ENCODE measurements at places on chromosomes 6 and 20.
A peak's percentile ranks its signal among the peaks of the same experiment; 100 is the strongest.

DNA sequence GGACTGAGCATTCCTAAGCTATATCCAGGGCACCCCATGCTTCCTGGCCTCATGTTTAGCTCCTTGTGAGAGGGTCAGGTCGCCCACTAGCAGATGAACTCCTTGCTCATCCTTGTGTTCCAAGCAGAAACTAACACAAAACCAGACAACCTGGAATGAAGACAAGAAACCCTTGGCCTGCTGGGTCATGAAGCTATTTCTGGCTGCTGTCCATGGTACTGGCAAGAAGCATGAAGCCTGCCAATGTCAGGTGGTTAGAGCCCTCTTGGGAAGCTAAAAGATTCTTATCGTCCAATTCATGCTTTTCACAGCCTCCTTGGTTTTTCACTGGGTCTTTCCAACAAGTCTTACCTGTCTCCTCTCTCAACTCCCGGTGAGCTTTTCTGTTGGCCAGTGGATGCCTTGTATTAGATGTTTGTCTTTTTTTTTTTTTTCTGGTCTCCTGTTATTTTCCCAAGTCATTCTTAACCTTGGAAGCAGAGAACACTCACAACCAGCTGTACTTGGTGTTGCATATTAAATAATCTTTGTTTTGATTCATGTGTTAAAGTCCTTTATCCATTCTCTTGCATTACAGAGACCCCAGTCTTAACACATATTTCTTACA, 180.3 kb downstream of the ANKRD60 start:
- DNase-seq, result peak; percentile 51

DNA sequence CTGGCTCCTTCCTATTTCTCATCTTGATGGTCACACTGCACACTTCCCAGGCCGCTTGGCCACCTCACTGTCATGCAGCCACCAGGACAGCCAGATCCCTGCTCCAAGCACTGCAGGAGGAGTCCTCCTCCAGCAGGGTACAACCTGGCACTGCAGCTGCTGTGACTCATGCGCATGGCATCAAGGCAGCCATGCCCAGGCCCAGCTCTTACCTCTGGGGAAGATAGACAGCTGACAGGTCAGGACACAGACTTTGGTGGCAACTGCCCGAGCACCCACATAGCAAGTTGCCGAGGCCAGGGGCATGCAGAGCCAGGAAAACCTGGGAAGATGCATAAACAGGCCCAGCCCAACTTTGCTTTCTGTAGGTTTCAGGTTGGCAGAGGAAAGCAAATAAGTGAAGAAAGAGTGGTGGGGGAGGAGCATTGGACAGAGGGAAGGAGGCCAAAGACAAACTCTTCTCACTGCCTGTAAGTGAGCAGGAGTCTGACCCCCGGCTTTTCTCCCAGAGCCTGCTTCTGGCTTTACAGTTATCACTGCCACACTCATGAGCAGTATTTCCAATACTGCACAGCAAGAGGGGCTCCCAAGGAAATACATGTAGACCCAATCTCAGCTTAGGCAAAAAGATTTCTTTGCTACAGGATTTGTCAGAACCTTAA, 38.8 kb downstream of the SLC22A3 start:
- no peak for DNase-seq

- DNase-seq, result no peak
Measured at GRCh38 chr6:88177961-88178464, 11.9 kb upstream of the CNR1 start.

DNA sequence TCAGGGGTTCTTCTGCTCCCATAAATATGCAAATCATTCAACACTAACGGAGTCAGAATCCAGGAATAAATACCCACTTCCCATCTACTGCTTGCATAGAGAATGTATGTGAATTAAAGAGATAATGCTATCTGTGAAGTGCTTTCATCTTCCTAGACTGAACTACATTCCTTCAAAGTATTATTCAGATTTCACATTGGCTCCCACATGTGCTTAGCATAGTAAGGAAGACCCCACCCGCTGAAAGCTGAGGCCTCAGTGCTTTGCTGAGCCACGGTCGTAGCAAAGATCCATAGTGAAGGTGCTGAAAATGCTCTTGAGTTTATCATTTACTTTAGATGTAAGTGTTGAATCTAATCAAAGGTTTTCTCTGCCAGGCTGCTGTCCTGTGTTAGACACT, 97.0 kb upstream of the SPACA1 start:
- no peak for DNase-seq

- no peak for DNase-seq
Measured at GRCh38 chr6:91020744-91021143, 433.9 kb upstream of the MAP3K7 start.

GRCh38 chr6:135096403-135097130, 41.9 kb upstream of the HBS1L start:
- no peak for DNase-seq

GRCh38 chr6:56292505-56293181, 45.3 kb upstream of the COL21A1 start:
- DNase-seq, result peak; percentile 44

DNA sequence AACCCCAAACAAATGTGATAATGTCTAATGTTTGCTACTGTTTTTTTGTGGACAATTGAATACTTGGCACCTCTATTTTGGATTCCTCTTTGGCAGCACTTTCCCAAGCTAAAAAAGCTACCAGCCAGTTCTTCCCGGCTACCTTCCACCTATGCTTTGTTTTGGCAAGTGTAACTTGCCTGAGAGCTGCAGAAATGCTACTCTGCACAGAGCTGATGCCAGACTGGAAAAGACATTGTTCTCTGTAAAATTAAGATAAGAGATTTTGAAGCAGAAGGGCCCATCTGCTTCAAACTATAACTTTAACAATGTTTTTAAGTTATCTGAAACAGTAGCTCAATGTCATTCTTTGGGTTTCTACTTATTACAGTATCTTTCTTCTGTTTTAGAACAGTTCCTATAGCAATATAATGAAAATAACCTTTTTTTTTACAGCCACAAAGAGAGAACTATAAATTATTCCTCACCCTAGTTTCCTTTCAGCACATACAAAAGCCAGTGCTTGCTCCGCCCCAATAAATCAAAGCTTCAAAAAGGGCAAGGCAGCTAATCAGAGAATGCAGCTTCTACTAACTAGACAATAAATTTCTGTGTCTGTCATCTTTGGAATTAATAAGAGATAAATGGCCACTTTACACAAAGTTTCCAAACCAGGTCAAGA, 183.1 kb downstream of the UBE3D start:
- DNase-seq, result no peak

DNA sequence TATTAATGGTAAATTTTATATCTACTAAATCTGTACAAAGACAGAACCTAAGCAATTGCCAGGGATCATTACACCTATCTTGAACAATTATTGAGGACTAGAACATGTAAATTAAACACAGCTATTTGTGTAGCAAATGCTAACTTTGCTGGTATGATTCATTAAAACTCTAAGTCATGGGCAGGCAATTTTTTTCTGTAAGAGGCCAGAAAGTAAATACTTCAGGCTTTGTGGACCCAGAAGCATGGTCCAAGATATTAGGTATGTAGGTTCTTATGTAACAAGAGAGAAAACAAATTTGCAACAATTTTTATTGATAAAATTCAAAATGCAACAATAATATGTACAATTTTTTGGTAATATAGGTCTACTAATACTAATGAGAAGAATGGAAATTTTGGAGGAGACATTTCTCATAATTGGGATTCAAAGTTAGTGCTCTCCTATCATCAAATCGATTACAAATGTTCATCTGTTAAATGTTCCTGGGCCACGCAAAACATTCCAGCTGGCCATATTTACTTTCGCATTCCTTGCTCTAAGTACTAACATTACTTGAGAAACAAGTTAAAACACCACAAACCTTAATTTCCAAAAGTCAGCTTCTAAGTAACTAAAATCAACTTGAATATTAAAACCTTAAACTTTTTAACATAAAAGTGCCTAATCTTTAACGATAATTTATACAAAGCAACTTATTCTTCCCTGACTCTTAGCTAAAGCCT, 4.3 kb downstream of the TMEM30A start:
- no peak for DNase-seq

GRCh38 chr20:35490736-35491181, 35.4 kb downstream of the CEP250 start:
- DNase-seq, result no peak

- no peak for DNase-seq
Measured at GRCh38 chr6:21159465-21159864, 434.1 kb upstream of the SOX4 start.

- DNase-seq, result no peak
Measured at GRCh38 chr20:59933296-59933848, at the start of gene SYCP2. SYCP2 (minus strand) TSS chr20:59933637; CDS start chr20:59922413, 11,224 bp downstream.

- DNase-seq, result no peak
Measured at GRCh38 chr6:24911796-24912382, 23.9 kb downstream of the RIPOR2 start.

GRCh38 chr6:102411796-102412195, 1018.3 kb downstream of the GRIK2 start:
- DNase-seq, result no peak

GRCh38 chr6:131035582-131035981, 27.5 kb downstream of the EPB41L2 start:
- no peak for DNase-seq

GRCh38 chr6:83854001-83854501, 891 bp downstream of the RIPPLY2 start:
- no peak for DNase-seq

DNA sequence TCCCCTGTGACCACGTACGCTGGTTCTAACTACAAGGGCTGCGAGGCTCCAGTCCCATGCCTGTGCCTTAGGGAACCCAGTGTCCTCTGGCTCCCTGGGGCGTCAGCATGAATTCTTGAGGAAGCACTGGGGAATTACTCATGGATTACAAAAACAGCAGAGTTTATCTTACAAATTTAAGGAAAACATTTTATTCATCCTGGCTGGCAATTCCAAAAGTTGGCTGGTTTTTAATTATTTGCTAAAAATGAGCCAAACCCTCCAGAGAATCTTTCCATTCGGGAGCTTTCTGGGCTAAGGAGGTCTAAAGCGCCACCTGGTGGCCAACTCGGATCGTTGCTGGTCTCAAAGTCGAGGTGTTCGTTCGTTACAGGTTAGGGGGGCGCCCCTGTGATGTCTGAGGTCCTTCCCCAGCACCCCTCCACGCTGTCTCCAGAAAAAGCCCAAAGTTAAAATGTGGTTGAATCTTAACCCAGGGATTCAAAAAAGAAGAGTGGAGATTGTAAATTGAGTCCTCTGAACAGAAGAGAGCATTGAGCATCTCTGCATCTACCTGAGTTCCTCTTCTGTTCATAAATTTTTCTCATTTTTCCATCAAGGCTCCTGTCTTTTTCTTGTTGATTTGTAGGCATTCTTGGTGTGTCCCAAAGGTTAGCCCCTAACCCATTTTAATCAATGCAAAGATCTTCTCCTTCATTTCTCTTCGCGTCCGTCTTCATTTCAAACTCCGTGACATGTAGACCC, 99.4 kb downstream of the BFSP1 start:
- peak; percentile 59 for DNase-seq

- no peak for DNase-seq
Measured at GRCh38 chr6:130143709-130144108, 79.0 kb downstream of the SAMD3 start.

GRCh38 chr20:50246367-50247195, 56.0 kb downstream of the CEBPB start:
- DNase-seq, result no peak

All from endothelial cell (in vitro differentiated cells).